ENCODE measurements at places on chromosomes 1 and 21. TPM values are rescaled to one million over a fixed set of nuclear protein-coding genes. Genes with fewer than 3 reads are reported as not detected.

The C1orf167 gene
- total RNA-seq = 20.6 TPM

The AGMAT gene
- 4.3 TPM for total RNA-seq

The GPR61 gene
- total RNA-seq = 1.4 TPM

The GBP3 gene
- 2.3 TPM for total RNA-seq

The FCRL1 gene
- total RNA-seq = 0.09 TPM

- peaks cover 40% of the 10 kb centered on the region for H3K4me1 ChIP-seq
- peaks cover 10% of the 10 kb centered on the region for H3K27me3 ChIP-seq
- no peak overlapping the region for H3K4me3 ChIP-seq
- DNase-seq = peak; percentile 81
- no peak overlapping the region for H3K27ac ChIP-seq
Measured at GRCh38 chr1:9280015-9280860, 12.5 kb upstream of the SPSB1 start.

DNA sequence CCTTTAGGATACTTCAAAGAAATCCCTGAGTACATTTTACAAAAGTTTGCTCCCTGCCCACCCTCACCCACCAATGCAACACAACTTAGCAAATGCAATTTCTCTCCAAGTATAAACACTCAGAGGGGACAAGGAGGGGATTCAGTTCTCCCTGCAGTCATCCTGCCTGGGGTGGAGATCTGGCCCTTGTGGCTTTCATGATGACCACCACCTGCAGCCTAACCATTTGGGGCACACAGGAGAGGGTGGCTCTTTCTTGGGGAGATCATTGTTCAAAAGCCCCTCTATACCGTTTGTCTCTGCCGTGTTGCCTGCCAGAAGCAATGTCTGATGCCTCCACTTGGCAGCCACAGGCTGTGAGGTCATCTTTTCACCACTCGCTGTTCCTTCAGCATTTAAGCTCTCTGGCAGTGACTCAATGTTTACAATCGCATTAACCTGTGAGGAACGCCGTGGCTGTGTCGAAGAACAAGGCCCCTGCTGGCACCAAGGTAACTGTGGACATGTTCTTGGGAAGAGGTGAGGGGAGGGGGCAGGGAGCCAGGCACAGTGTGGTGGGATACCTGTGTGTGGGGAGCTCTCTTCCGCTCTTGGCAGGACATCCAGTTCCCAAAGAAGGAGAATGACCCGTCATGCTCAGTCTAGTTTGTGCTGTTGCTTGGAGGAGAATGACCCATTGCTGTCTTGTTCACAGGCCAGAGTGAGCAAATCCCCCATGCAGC lies 103.9 kb upstream of the DUSP10 start:
- no peak for DNase-seq
- H3K4me1 ChIP-seq = peaks cover 6% of the 10 kb centered on the region
- no peak overlapping the region for H3K4me3 ChIP-seq

- no peaks in the 10 kb centered on the region for H3K27me3 ChIP-seq
- H3K27ac ChIP-seq = no peak overlapping the region
- no peaks in the 10 kb centered on the region for H3K36me3 ChIP-seq
- no peaks in the 10 kb centered on the region for H3K4me1 ChIP-seq
- no peak for DNase-seq
- H3K4me3 ChIP-seq = no peak overlapping the region
Measured at GRCh38 chr1:177133977-177134538, 30.5 kb downstream of the ASTN1 start.

DNA sequence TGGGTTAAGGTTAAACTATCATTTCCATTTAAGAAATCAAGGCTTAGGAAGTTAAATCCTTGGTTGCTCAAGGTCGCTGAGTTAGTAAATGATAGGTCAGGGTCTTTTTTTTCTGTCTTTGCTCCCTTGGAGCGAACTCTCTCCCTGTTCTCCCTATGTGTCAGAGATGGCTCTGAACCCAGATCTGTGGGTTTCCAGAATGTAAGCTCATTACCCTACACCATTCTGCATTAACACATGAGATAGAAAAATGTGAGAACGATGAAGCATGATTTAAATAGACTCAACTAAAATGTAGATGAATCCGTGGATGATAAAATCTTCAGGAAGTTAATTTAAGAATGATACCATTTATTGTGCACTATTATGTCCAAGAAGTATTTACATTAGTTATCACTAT lies 25.0 kb upstream of the ST6GALNAC3 start:
- no peaks in the 10 kb centered on the region for H3K27me3 ChIP-seq
- H3K4me3 ChIP-seq = no peak overlapping the region
- H3K36me3 ChIP-seq = no peaks in the 10 kb centered on the region
- DNase-seq = no peak
- no peak overlapping the region for H3K27ac ChIP-seq

GRCh38 chr1:116253566-116254382 lies 119.3 kb upstream of the ATP1A1 start:
- no peak overlapping the region for H3K4me3 ChIP-seq
- H3K36me3 ChIP-seq = no peaks in the 10 kb centered on the region
- peaks cover 7% of the 10 kb centered on the region for H3K4me1 ChIP-seq
- no peak for DNase-seq
- no peak overlapping the region for H3K27ac ChIP-seq
